ENCODE measurements at places on chromosomes 2 and 18.

GRCh38 chr2:17643031-17643615 lies 102.6 kb downstream of the VSNL1 start:
- no peak for DNase-seq

DNA sequence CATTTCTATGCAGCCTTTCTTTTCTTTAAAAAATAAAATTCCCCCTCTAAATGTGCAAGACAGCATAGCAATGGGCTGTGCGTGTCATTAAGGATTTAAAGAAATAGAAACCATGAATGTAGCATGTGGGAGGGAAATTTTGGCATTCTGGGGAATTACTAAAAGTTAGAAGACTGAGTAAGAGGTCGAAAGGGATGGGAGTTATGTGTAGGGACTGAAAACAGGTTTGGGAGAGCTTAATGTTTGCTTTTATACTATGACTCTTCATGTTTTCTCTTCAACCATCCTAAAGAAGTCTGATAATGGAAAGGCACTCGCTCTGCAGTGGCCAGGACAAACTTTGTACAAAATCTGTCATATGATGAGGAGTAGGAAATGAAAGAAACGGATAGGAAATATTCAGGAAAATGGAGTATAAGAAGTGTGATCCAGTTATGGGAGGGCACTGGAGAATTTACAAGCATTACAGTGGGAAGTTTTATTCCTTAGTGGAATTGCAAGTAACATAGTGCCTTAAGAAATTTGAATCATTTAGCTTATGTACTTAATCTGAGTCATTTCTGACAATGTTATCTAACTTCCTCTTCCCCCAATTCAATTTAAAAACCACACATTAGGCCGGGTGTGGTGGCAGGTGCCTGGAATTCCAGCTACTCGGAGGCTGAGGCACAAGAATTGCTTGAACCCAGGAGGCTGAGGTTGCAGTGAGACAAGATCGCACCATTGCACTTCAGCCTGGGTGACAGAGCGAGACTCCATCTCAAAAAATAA lies 20.6 kb downstream of the TMEM87B start:
- no peak for DNase-seq

DNA sequence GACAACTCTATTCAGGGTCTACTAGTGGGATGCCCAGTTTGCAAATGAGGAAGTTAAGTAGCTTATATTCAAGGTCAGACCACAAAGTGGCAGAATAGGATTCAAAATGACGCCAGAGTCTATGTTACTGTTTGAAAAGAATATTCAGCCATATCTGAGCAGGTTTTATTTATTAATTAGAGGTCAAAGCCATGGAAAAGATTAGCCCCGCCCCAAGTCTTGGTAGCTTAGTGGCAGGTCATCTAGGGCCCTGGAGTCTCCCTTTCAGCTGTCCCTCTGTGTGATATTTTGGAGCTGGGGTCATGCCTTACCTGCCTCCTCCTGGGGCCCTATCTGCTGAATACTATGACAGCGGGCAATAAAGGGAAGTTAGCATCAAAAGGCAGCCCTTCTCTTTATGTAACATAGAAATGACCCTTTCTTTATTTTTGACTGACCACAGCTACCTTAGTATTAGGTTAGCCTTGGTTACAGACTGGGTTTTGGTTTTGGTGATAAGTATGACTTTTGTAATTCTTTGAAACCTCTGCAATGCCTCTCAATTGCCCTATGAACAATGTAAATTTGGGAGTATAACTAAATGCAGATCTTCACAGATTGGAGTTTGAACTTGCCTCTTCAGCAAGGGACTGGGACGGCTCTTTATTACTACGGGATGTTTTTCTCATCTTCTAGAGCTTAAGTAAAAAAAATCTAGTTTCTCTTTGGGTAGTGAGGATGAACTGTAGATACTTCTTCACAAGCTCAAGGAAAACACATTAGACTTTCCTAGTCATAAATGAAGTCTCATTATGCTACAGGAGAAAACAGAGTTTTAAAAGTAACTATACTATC lies 153.0 kb upstream of the ITGA4 start:
- DNase-seq = no peak

GRCh38 chr2:222213049-222213448 lies 85.7 kb downstream of the PAX3 start:
- no peak for DNase-seq

GRCh38 chr2:7559791-7560190 lies 642.6 kb downstream of the RNF144A start:
- no peak for DNase-seq
